ENCODE measurements at places on chromosomes 7 and 10. TPM values are rescaled to one million over a fixed set of nuclear protein-coding genes. Genes with fewer than 3 reads are reported as not detected.

- DNase-seq: peak; percentile 97
Measured at GRCh38 chr7:100837099-100837836, 9.9 kb upstream of the EPHB4 start.

DNA sequence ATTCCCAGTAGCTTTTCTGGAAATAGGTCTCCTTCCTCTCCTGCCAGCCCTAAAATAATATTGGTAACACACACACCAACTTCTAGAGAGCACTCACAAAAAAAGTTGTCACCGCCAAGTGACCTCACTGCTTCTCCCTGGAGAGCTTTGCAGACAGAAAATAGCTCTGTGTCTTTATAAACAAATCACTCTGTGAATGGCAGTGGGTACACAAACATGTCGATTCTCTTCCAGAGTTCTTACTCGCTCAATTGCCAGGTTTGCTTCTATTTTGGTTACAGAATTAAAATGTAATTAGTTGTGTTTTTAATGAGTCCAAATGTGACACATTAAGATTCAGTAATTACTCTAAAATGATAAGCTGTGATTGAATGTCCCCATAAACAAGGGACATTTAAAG, 649.2 kb upstream of the C7orf33 start:
- no peak for DNase-seq

DNA sequence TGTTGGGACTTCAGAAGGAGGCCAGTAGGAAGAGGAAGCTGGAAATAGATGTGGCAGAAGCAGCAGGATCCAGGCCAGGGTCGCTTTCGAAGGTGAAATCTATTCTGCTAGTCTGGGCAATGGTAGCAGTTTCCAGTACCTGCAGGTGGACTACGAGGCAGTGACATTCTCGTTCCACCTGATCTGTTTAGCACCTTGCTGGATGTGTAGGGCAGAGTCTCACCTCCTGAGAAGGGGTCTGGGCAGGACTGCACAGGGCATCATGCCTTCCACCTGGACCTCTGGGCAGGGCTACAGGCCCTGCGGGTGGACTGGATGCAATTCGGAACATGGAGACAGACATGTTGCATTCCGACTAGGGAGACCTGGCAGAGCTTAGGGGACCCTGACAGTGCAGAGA, 254.8 kb upstream of the ZNF32 start:
- DNase-seq: no peak

- no peak for DNase-seq
Measured at GRCh38 chr10:130233035-130233360, 96.8 kb downstream of the GLRX3 start.

WAPL gene
- 34.9 TPM for total RNA-seq

- DNase-seq: no peak
Measured at GRCh38 chr10:90435296-90435695, 422.5 kb downstream of the HTR7 start.

Measured in myocyte (in vitro differentiated cells).